ENCODE measurements at places on chromosomes 7 and 10.

- DNase-seq = no peak
Observed at GRCh38 chr10:123884907-123885381, 6.7 kb downstream of the CPXM2 start.

DNA sequence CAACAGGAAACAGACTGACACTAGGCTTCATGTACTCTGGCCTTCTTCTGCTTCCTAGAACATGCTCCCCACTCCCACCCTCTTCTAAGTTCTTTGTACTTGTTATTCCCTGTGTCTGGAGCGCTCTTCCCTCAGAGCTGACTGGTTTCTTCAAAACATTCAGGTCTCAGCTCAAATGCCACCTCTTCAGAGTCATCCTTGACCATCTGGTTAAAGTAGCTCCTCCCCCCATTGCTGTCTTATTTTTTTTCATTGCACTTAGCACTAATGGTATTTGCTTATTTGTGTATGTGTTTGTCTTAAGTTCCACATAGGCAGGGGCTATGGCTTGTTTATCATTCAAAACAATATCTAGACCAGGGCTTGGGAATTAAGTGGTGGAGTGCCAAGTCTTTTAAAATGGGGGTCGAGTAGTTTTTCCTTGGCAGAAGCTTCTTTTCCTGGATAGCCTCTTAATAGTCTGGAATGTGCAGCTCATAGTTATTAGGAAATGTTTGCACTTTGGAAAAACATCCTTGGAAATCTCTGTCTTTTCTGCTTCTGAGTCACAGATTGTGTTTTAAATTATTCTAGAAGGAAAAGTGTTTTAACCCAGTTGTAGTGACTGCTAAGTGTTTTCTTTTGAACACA lies 60.0 kb downstream of the RALA start:
- DNase-seq = no peak

DNA sequence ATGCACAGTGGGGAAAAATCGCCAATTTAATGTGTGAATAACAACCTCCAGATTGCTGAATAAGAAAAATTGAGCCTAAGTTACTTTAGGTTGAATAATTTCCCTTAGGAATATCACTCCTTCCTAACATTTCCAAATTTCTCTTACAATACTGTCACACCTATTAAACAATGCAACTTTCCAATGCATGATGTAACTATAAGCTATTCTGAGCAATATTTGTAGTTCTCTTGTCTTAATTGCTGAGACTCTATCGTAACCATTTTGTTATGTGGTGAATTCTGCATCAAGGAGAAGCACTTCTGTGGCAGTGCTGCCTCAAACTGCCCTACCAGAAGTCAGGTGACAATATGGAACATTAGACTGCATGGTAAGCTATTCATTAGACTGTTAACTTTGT lies 386.7 kb upstream of the LRRN3 start:
- DNase-seq = no peak

GRCh38 chr10:104308439-104308903 lies 29.8 kb downstream of the ITPRIP start:
- no peak for DNase-seq

All from NT2/D1 (cell line).